ENCODE measurements at places on chromosomes 11 and 22.

DNA sequence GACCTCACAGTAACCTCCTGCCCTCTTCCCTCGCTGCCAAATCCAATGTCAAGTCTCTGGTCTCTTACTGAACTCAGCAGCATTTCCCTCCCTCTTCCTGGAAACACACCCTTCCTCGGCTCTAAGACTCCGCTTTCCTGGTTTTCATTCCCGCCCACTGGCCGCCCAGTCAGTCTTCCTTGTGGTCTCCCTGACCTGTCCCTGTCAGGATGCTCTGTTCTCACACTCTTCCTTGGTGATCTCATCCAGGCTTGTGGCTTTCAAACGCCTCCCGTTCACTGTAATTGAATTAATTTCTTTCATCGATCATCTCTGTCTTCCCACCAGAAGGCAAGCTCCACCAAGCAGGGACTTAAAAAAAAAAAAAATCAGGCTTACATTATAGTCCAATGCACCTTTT lies 33.5 kb downstream of the MYO18B start:
- no peak for DNase-seq

- DNase-seq: no peak
These were observed 220.1 kb upstream of the E2F8 start for GRCh38 chr11:19460718-19461405.

GRCh38 chr11:76419896-76420295 lies 24.9 kb upstream of the EMSY start:
- no peak for DNase-seq

- no peak for DNase-seq
These were observed 70.2 kb upstream of the PPARA start for GRCh38 chr22:46079861-46080821.

DNA sequence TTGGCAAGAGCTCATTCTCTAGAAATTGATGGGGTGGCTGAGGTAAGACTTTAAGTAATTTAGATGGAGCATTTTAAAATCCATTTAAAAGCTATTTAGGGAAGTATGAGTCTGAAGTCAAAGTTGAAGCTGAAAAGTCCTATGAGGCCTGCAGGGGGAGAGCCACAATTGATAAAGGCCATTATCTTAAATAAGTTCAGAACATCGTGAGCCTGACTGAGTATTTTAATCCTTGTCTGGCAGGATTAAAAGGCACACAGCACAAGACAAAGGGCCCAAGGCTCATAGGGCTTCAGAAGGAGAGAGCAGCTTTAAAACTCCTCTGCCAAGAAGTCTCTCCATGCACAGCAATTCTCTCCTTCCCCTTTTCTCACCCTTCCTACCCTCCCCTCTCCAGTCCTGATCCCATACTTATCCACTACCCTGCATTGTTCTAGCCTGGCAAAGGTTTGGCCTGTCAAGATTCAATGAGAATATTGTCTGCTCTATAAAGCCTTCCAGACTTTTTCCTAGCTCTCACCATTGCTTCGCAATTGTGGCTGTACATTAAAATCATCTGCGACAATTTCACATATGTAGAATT lies 1312.9 kb downstream of the FAM181B start:
- no peak for DNase-seq

DNA sequence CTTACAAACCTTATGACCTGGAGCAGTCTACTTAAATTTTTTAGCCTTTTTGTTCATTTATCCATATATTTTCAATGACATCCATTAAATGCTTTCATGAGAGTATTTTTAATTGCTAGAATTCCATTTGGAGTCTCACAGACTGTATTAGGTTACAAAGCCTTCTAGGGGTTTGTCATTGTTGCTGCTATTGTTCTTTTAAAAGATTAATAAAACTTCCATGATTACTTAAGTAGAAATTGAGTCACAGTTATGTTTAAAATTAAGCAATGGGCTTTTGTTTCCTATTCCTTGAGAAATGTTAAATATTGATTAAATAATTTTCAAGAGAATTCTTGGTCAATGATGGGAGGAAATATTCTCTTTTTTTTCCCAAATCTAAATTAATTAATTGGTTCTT lies 1408.4 kb upstream of the RAG2 start:
- no peak for DNase-seq

- no peak for DNase-seq
These were observed 17.0 kb upstream of the DRICH1 start for GRCh38 chr22:23649071-23649501.

- DNase-seq: no peak
These were observed 1.5 kb upstream of the RPS6KA4 start for GRCh38 chr11:64357446-64357845.

DNA sequence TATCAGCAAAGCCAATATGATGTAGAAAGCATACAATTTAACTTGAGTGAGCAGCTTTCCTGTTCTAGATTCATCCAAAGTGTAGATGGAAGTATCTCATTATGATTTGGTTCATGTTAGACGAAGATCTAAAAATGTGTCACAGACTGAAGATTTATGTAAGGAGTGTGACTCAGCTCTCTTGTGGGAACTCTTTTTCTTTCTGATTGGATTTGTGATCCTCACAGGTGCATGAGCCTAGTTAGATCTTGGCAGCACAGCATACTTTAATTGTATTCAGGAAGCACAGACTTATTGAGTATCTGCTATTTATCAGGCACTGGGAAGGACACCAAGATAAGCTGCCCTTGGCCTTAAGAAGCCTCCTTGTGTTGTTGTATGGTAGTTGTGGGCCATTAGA lies 147.1 kb downstream of the C11orf91 start:
- DNase-seq: no peak

DNA sequence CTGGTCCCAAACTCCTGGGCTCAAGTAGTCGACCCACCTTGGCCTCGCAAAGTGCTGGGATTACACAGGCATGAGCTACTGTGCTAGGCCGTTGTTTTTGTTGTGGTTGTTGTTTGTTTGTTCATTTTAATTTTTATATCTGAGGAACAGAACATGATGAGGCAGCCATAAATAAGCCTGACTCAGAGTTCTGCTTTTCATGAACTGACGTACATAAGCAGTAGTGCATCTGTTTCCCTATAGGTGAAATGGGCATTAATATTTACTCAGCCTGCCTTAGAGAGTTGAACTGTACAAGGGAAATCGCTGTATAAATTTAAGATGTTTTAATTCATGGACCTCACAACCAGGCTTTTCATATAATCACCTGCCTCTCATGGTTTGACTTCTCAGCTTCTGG lies 80.5 kb downstream of the PDHX start:
- no peak for DNase-seq

DNA sequence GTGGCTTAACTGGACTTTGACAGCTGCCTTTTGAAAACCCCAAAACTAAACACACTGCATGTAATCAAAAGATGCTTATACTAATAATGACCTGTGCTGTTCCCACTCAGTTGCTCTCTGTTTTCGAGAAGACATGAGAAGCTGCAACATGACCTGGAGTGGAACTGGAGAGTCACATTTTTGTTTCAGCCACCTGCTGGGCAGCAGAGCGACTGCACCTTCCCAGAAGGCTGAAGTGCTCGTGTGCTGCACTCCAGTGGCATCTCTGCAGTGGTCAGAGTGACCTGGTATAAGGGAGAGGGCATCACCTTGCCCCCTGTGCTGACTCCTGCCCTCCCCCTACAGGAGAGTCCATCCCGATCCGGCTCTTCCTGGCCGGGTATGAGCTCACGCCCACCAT lies 8.6 kb downstream of the THYN1 start:
- DNase-seq: no peak

GRCh38 chr11:35144136-35144741 lies 5.3 kb downstream of the CD44 start:
- no peak for DNase-seq

DNA sequence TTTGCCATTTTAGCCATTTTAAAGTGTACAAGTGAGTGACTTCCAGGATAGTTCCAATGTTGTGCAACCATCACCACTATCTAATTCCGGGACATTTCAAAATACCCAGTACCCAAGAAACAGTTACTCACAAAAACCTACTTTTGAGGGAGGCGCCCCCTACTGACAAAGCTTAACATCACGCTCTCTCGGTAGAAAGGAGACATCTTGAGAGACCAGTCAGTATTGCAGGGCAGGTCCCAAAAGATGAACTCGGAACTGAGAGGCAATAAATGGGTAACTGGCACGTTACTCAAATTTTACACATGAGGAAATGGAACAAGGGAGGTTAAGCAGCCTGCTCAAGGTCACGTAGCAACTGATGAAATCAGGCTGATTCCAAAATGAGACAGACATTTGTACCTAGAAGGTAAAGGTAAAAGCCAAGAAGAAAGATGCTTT lies 50.0 kb upstream of the POU2AF1 start:
- DNase-seq: no peak

GRCh38 chr11:59266491-59266890 lies 53.8 kb upstream of the MPEG1 start:
- no peak for DNase-seq

- no peak for DNase-seq
These were observed 27.0 kb downstream of the AP2A2 start for GRCh38 chr11:952406-953385.

DNA sequence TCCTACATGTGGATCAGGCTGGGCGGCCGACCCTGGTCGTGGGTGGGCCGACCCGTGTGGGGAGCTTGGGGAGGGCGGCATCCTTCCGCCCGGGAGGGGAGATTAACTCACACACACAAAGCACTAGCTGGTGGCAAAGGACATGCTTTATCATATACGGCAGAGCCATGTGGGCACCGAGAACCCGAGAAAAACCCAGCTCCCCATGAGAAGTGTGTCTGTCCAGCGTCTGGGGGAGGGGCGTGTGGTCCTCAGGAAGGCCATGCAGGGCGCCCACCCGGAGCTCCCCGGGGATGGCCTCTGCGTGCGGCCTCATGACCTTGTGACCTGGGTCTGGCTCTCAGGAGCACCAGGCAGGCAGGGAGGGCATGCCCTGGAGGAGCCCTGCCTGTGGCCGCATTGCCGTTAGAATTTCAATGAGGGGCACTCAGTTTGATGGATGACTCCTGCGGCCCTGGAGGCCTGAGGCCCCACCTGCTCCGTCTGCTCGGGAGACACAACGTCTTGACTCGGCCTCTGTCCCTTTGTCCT lies 39.4 kb upstream of the TOLLIP start:
- DNase-seq: no peak

DNA sequence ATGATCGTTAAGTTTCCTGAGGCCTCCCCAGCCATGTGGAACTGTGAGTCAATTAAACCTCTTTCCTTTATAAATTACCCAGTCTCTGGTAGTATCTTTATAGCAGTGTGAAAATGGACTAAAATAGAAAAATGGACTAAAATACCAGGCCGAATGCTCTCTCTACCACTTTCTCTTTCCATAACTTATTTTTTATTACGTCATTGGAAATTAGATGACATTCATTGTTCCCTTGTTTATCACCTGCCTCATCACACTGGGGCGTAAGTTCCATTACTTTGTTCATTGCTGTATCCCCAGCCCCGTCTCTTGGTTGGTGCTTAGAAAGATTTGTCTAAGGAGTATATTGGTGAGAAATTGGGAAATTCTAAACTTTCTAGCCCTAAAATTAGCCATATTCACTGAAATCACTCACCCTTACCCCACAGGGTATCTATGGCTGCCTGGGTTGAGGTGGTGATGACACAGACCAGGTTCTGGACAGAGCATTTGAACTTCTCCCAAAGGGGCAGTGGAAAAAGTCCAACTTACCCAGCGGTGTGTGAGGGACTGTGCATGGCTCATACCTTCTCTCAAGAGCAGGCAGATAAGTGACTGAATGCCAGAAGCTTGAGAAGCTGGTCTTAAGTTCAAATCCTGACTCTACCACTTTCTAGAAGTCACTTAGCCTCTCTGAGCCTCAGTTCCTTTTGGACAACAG lies 50.9 kb upstream of the TP53I11 start:
- no peak for DNase-seq

DNA sequence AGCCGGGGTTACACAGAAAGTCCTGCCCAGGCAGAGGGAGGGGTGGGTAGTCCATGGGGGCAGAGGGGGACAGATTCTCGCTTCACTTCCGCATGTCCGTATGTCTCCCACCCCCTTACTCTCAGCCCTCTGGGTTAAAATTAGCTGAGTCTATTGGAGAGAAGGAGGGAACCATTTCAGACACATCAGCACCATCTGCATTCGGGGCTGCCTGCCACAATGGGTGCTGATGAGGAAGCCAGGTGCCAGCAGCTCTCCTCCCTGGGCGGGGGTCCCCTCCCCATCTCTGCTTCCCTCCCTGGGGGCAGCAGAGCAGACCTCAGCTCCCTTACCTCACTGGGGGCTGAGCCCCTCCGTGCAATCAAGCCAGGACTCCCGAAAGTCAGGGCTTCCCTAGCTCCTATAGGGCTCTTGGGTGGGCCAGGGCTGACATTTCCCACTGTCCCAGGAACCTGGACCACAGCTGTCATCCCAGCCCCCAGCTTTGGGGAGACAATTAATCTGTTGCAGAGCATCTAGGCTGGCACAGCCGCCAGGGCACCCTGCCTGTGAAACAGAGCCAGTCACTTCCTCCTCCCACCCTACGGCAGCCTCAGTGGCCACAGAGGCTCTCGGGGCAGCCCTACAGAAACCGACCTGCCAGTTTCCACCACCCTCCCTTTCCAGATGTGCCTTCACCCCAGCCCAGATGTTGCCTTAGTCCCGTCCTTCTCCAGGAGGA lies 67.3 kb downstream of the PDE2A start:
- no peak for DNase-seq

GRCh38 chr11:93279851-93280347 lies 50.6 kb upstream of the DEUP1 start:
- DNase-seq: no peak

GRCh38 chr22:17808693-17809403 lies 34.6 kb upstream of the BID start:
- no peak for DNase-seq

DNA sequence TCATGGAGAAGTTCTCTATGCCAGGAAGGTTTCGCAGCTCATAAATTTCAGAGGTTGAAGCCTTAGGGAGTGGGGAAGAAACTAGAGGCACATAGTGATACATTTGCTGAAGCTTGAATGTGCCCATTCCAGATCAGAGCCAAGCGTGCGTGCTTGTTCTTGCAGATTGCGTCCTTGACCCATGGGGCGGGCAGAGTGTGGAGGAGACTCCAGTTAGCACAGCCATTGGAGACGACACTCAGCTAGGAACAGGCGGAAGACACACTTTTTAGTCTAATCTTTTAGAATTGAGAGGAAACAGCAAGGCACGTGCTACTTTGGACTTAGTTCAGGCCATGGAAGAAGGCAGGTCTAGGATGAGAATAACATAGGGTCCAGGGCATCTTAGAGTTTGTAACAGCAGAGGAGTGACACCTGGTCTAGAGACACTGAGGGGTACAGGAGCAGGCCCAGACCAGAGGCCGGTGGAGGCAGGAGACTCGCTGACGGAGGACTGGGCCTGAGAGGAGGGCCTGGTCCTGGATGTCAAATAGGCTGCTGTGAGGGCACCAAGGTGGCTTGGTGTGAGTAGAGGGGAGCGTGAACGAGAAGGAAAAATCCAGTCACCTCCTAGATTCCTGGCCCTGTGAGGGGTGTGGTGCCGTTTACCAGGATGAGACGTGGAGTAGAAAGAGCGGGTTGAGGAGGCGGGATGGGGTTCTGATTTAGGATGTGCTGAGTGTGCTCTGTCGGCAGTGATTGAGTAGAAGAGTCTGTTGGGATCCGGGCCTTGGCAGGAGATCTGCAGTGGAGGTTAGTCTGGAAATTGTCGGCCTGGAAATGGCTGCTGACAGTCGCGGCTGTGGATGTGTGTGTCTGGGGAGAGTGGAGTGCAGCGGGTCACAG lies 154.7 kb downstream of the TBC1D22A start:
- DNase-seq: no peak
